Vein endothelial cell (primary cell): ENCODE measurements at places on chromosomes 2 and 18. TPM values are rescaled to one million over a fixed set of nuclear protein-coding genes. Genes with fewer than 3 reads are reported as not detected.

The WDSUB1 gene
- 3.8 and 4.6 TPM in 2 replicates for total RNA-seq

The DQX1 gene
- under 0.01 and 0.10 TPM in 2 replicates for total RNA-seq

The RBM45 gene
- total RNA-seq, result 17.6 and 18.7 TPM in 2 replicates

The AMER3 gene
- not detected in 2 replicates for total RNA-seq

The EHBP1 gene
- 20.3 and 31.7 TPM in 2 replicates for total RNA-seq

The FOXI3 gene
- total RNA-seq, result not detected in 2 replicates

The SKA1 gene
- 6.9 and 20.1 TPM in 2 replicates for total RNA-seq

The EMX1 gene
- total RNA-seq, result not detected in 2 replicates

The GALNT14 gene
- 0.57 TPM in 1 of 2 replicates, not detected in the other for total RNA-seq

The KRTCAP3 gene
- not detected in 2 replicates for total RNA-seq

The SERPINB10 gene
- total RNA-seq, result not detected in 2 replicates

The HOXD4 gene
- total RNA-seq, result 7.8 and 9.4 TPM in 2 replicates

The TWSG1 gene
- 83.3 and 103 TPM in 2 replicates for total RNA-seq

The PDCL3 gene
- total RNA-seq, result 15.4 and 27.5 TPM in 2 replicates

The MITD1 gene
- total RNA-seq, result 18.6 and 21.9 TPM in 2 replicates

The PROM2 gene
- 0.57 TPM in 1 of 2 replicates, not detected in the other for total RNA-seq

The ZNF385B gene
- not detected in 2 replicates for total RNA-seq

The CCDC68 gene
- 1.6 and 2.3 TPM in 2 replicates for total RNA-seq

The NCK2 gene
- 39.2 and 41.7 TPM in 2 replicates for total RNA-seq

The BCL11A gene
- 0.33 and 0.38 TPM in 2 replicates for total RNA-seq

The NT5C1B gene
- not detected in 2 replicates for total RNA-seq

The KIAA2012 gene
- total RNA-seq, result not detected in 2 replicates

The PSMA8 gene
- total RNA-seq, result not detected in 2 replicates

The ING5 gene
- total RNA-seq, result 13.7 and 19.3 TPM in 2 replicates

The MROH2A gene
- total RNA-seq, result not detected in 2 replicates

The ALPG gene
- total RNA-seq, result not detected in 2 replicates

The MAPK4 gene
- not detected in 2 replicates for total RNA-seq

The KCNIP3 gene
- total RNA-seq, result 0.33 and 0.48 TPM in 2 replicates

The NYAP2 gene
- not detected in 2 replicates for total RNA-seq

The CD8B2 gene
- not detected in 2 replicates for total RNA-seq

The STPG4 gene
- 0.29 and 0.33 TPM in 2 replicates for total RNA-seq

The NEURL3 gene
- total RNA-seq, result 0.33 TPM in 1 of 2 replicates, not detected in the other

The SCN3A gene
- not detected in 2 replicates for total RNA-seq

The SLC11A1 gene
- under 0.01 and 0.10 TPM in 2 replicates for total RNA-seq

The KANSL1L gene
- 11.4 and 16.7 TPM in 2 replicates for total RNA-seq

The ARHGAP25 gene
- 5.2 and 8.2 TPM in 2 replicates for total RNA-seq

The LHCGR gene
- not detected in 2 replicates for total RNA-seq

The PRKCE gene
- 51.9 and 83.3 TPM in 2 replicates for total RNA-seq

The CXCR1 gene
- not detected in 2 replicates for total RNA-seq

The MARCHF7 gene
- total RNA-seq, result 136 and 160 TPM in 2 replicates

The FHL2 gene
- 135 and 174 TPM in 2 replicates for total RNA-seq

The CRYGC gene
- not detected in 2 replicates for total RNA-seq
